ENCODE measurements at places on chromosomes 6 and 20.

GRCh38 chr6:46378882-46379416 is 112.3 kb downstream of the RCAN2 start:
- DNase-seq, result no peak

DNA sequence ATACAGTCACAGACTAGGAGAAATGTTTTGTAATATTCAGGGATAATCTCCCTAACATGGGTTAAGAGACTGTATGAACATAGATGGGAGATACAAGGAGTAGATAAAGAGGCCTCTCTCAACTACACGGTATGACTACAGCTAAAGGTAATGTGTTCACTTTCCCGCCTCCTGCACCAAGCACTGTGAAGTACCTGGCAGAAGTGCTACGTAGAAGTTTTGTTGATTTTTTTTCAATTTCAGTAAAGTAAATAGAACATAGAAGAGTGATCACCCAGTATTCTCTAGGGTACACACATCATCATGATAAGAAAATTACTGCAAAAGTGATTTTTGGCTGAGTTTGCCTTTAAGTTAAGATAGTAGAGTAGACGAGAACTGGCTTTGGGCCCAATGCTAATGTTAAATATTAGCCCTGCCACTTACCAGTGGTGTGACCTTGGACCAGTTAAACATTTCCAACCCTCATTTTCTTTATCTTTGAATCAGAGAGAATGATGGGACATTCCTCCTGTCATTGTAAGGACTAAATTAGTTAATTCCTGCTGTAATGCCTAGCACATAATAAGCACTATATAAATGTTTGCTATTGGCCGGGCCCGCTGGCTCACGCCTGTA is 183.6 kb downstream of the COL9A1 start:
- no peak for DNase-seq

- DNase-seq, result no peak
Measured at GRCh38 chr20:1949347-1950100, 44.3 kb downstream of the PDYN start.

- DNase-seq, result no peak
Measured at GRCh38 chr6:26029570-26029856, 57.7 kb upstream of the HFE start.

DNA sequence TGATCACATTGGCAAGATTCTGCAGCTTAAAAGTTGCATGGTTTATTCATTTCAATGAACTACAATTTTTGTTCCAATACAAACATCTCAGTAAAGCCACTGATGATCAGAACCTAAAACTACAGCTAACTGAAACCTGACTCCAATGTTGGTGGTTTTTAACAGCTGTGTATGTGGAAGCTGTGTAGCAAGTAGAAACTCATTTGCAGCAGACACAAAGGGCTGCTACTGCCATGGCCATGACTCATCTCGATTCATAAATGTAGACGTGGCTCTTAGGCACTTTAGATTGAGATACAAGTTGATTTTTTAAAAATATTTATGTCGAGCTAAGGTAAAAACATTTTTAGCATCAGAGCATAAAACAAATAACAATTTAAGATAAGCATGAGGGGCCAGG is 19.5 kb upstream of the MAP3K4 start:
- DNase-seq, result no peak

DNA sequence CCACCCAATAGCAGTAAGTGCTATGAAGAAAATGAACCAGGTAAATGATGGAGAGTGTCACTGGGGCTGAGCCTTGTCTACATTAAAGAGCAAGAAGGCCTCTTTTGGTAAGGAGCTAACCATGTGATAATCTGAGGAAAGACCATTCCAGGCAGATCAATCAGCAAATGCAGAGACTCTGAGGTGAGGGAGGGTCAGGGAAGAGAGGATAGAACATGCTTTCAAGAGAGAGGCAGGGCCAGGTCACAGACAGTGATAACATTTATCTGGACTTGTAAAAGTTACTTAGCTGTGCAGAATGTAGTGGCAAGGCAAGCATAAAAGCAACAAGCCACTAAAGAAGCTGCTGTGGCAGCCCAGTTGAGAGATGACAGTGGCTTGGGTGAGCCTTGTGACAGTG is 197.3 kb downstream of the TASP1 start:
- no peak for DNase-seq

GRCh38 chr6:136244061-136244616 is 6.0 kb downstream of the MTFR2 start:
- no peak for DNase-seq

DNA sequence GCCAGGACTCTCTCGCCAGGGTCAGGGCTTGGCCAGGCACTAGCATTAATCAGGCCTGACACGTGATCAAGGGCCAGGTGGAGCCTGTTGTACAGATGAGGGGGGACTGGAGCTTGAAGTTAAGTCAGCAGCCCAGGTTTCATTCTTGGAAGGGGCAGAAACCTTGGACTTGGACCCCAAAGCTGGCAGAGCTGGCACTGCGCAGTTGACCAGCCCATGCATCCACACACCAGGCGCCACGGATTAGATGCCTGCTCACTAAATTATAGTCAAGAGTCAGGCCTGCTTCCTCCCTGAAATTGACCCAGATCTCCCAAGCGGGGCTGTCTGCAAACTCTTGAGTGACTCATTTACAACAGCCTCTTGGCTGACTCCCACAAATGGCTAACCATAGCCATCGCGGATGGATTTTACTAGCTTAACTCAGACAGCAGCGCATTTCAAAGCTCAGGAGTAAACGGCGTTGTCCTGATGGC is 4.1 kb upstream of the TAF4 start:
- DNase-seq, result no peak

All from NCI-H1105 treated with DMSO at 0.1 percent for 48 hours (cell line).